ENCODE measurements at places on chromosomes 11 and 22.

GRCh38 chr22:40681451-40681850, 2.2 kb downstream of the MCHR1 start:
- no peak for DNase-seq

- DNase-seq, result no peak
Measured at GRCh38 chr22:26673486-26673885, 16.1 kb downstream of the MIAT start.

- DNase-seq, result no peak
Measured at GRCh38 chr11:32615422-32615821, 31.8 kb downstream of the EIF3M start.

GRCh38 chr11:111336582-111337256, 38.4 kb downstream of the POU2AF3 start:
- no peak for DNase-seq

DNA sequence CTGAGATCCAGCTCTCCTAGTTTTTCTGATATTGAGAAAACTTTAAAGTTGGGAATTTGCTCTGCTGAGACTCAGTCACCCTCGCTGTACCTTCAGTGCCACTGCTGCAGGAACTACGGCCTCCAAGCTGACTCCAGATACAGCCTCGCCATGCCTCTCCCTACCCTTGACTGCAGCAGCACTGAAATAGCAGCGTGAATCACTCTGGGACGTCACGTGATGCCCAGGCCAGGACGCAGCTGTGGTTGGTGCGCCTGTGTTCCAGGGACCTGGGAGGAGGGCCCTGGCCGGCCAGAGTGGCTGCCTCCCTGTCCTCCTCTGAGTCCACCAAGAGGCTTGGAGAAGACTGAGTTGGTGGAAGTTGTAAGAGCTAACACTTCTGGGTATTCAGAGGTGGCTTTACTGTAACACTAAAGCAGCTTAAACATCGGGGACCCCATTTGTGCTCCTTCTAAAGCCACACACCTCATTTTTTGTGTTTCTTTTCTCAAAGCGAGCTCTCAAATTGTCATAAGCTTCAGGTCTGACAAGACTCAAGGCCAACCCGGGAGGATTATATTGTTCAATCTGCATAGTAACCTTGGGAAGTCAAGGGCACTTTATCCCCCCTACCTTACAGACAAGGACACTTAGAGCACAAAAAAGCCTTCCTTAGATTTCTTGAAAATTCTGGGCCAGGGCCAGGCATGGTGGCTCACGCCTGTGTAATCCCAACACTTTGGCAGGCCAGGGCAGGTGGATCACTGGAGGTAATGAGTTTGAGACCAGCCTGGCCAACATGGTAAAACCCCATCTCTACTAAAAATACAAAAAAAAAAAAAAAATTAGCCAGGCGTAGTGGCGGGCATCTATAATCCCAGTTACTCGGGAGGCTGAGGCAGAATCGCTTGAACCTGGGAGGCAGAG, 4.2 kb upstream of the STIP1 start:
- DNase-seq, result peak; percentile 94

- no peak for DNase-seq
Measured at GRCh38 chr11:45949992-45950407, 27.5 kb downstream of the LARGE2 start.

DNA sequence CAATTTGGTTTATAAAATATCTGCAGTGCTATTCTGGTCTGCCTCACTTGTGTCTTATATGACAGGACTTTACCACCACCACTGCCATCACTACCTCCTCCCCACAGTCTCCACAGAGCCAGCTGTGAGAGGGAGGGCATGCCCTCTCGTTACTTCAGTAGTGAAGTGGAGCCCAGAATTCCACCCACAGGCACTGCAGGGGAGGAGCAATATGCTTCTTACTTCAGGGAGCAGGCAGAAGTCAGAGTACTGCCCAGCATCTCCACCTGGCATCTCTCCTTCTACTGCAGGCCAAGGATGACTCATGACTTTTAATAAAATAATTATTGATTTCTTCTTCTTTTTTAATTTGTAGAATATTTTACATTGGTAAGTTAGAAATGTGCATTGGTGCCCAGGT, 255.5 kb downstream of the DYNC2H1 start:
- no peak for DNase-seq

DNA sequence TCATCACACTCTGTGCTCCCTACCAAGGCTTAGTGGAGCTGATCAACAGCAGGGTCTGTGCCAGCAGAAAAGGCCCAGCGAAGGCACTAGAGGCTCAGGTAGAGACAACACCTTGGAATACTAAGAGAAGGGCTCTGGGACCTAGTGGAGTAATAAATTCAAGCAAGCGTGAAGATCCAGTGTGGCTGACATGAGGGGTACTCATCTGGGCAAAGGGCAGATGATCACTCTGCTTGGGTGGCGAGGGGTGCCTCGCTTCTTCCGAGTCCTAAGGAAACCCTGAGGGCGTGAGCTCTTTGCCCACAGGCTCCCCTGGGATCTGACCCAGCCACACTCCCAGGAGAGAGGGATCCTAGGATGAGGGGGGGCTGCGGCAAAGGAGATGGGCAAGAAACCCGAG, 3.5 kb upstream of the TPBGL start:
- DNase-seq, result no peak

GRCh38 chr11:60769811-60770210, 13.1 kb downstream of the MS4A15 start:
- DNase-seq, result no peak

GRCh38 chr22:21714786-21715185, 20.8 kb downstream of the YPEL1 start:
- DNase-seq, result no peak

GRCh38 chr11:126462422-126462821, 106.9 kb downstream of the ST3GAL4 start:
- DNase-seq, result no peak

DNA sequence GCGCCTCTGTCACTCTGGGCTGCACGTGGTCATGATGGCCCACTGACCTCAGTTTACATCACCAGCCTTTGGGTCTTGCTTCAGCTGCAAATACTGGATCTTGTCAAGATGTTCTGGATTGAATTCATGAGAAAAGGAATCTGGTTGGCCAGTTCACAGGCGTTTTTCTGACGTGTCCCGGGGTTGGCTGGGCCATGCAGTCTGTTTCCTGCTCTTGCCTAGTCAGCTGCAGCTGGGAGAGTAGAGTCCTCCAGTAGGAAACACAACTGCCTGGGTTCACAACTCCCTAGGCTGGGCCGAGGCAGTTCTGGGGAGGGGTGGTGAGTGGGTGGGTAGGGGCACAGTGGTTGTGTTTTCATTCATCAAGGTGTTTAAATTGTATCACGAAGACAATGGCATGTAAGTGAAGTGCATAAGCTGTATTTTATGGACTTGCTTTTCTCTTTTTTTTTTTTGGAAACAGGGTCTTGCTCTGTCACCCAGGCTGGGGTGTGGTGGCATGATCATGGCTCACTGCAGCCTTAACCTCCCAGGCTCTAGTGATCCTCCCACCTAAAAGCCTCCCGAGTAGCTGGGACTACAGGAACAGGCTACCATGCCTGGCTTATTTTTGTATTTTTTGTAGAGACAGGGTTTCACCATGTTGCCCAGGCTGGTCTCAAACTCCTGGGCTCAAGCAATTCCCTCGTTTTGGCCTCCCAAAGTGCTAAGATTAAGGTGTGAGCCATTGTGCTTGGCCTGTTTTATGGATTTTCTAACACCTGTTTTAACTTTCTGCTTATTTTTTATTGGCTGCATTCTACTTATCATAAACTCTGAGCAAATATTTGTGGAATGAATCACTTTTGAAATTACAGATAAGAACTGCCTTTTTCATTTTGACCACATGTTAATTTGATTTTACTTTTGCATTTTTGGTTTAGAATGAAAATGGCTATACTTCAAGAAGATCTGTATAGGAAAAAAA, 54.0 kb upstream of the PITPNB start:
- DNase-seq, result no peak

DNA sequence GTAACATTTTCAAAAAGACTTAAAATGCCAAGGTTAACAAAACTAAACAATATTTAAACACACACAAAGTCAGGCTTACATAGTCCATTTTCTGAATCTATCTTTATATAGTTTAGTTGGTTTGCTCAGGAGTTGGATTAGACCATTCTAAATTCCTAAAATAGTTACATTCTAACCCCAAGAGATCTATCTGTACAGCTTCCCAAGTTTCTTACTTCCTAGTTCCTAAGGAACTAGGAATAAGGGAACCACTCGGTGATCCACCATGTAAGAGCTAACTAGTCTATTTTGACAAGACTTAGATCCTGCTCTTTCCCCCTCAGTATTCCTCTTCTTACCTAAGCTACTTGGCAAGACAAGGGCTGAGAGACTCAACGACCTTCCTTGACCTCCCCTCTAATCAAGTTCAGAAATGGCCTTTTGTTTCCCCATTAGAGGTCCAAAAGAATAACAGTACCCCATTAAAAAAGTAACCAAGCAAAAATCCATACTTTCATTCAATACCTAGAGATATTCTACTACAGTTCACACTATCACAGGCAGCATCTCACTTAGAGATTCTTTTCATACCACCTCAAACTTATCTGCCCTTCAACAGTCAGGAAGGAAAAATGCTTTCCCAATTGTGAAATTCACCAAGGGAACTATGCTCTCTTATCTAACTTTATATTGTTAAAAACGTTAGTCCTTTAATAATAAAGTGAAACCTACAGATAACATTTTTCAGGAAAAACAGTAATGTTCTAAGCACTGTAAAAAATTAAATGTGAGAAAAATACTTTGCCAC, 253.1 kb downstream of the TTC28 start:
- no peak for DNase-seq

GRCh38 chr11:12258451-12258850, 118.9 kb upstream of the PARVA start:
- no peak for DNase-seq

DNA sequence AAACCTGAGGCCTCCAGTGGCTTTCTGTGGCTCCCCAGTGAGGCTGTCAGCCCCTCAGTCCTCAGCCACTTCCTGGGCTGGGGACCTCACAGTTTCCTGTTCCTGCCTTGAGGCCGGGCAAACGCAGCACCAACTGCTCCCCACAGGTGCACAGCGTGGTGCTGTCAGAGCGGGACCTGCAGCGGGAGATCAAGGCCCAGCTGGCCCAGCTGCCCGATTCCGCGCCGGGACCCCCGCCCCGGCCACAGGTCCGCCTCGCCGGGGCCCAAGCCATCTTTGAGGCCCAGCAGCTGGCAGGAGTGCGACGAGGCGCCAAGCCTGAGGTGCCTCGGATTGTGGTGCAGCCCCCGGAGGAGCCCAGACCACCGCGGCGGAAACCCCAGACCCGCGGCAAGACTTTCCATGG, 5.4 kb downstream of the TBC1D10C start:
- DNase-seq, result no peak

- DNase-seq, result no peak
Measured at GRCh38 chr11:92653454-92653853, 316.0 kb upstream of the MTNR1B start.

DNA sequence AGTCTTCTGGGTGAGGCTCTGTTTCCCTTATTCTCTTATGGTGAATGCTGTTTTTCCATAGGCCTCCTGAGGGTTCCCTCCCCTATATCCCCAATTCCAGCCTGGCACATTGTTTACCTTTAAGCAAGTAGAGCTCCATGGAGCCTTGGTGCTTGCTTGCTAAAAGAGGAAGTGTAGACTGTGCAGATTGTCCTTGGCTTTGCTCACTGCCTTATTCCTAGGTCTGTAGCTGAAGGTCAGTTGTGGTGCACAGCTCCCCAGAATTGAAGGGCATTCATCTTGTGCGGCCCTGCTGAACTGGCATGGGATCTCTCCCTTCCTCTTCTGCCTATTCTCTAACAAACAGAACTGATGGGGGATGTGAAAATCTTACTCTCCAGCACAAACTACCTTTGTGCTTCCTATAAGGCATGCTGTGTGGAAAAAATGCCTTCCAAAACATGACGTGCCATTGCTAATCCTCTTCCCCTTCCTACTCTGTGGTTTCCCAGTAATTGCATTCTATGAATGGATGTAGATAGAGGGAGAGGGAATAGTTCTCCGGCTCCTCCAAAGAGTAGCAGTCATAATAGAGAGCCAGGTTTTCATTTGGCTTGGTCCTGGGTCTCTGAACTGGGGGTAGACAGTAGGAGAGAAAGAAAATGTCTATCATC, 34.2 kb upstream of the PLET1 start:
- DNase-seq, result no peak

- DNase-seq, result no peak
Measured at GRCh38 chr11:69508974-69509373, 27.5 kb downstream of the LINC01488 start.

DNA sequence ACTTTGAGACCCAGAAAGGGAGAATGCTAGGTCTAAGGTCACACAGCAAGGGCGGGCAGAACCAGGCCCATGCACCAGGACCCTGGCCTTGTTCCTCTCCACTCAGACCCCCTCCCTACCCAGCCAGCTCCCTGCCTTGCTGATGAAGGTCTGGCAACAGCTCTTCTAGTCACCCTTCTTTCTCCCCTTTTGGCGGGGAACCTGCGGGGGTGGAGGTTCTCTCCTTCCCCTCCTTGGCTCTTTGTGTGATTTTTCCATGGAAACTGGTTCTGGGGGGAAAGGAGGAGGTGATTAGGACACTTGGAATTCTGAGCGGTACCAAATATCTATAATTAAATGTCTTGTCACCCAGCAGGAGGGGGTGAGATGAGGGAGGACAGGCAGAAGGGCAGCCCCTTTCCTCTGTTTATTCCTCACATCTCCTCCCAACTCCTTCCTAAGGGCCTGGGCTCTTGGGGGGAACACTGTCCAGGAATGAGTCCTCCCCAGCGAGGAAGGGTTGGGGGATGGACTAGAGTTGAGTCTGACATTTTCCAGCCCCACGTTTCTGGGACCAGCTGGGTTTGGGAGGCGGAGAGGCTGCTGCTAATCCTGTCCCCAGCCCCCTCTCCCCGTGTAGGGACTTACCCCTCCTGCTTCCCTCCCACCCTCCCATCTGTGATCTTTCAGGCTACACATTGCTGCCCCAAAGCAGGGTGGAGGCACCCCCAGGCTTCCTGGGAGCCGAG, 7.4 kb downstream of the ARHGEF17 start:
- DNase-seq, result peak; percentile 44

GRCh38 chr11:86469491-86470388, 95.1 kb downstream of the CCDC81 start:
- DNase-seq, result no peak

DNA sequence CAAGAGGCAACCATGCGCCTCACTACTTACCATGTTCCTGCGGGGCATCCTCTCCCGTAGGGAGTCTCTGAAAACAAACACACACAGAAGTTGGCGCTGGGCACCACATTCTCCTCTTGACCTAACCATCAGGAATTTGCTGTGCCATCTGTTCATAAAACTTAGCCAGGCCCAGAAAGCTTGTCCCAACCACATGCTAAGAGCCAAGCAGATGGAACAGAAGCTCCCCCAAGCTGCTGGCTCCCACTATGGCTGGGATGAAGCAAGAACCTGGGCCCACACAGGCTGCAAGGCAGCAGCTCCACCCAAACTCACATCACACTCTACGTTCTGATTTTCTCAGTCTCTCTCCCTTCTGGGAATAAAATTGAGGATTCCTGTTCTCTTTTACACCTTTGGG, 17.4 kb downstream of the HPS4 start:
- DNase-seq, result no peak

All from hypothalamus (tissue), 51 donors.